Endothelial cell of umbilical vein (primary cell): ENCODE measurements at places on chromosomes 1 and 21. TPM values are rescaled to one million over a fixed set of nuclear protein-coding genes. Genes with fewer than 3 reads are reported as not detected.

Gene C1QB
- polyA plus RNA-seq = not detected in 2 replicates

Gene DISP1
- 3.9 and 4.6 TPM in 2 replicates for polyA plus RNA-seq

Gene NGF
- not detected in 2 replicates for polyA plus RNA-seq

Gene PTPN7
- 1.8 and 2.4 TPM in 2 replicates for polyA plus RNA-seq

Gene MCOLN3
- polyA plus RNA-seq = 0.06 TPM in 1 of 2 replicates, not detected in the other

Gene GPR153
- 3.9 and 4.0 TPM in 2 replicates for polyA plus RNA-seq

Gene KMO
- polyA plus RNA-seq = not detected in 2 replicates

Gene TAS1R1
- polyA plus RNA-seq = not detected in 2 replicates

Gene DCDC2B
- polyA plus RNA-seq = not detected in 2 replicates

Gene RAB3GAP2
- 11.1 and 15.9 TPM in 2 replicates for polyA plus RNA-seq

Gene NTNG1
- not detected in 2 replicates for polyA plus RNA-seq

Gene PLPPR4
- not detected in 2 replicates for polyA plus RNA-seq

Gene TTC39A
- 0.81 and 1.1 TPM in 2 replicates for polyA plus RNA-seq

Gene TSPAN1
- 0.65 and 0.91 TPM in 2 replicates for polyA plus RNA-seq

Gene C1orf105
- polyA plus RNA-seq = not detected in 2 replicates

Gene NECTIN4
- polyA plus RNA-seq = 0.15 and 0.29 TPM in 2 replicates

Gene MORC3
- polyA plus RNA-seq = 5.3 and 7.3 TPM in 2 replicates

Gene MEGF6
- polyA plus RNA-seq = 22.5 and 31.7 TPM in 2 replicates

Gene CLCA2
- polyA plus RNA-seq = 0.01 and 0.05 TPM in 2 replicates
